ENCODE measurements at places on chromosomes 4 and X. TPM values are rescaled to one million over a fixed set of nuclear protein-coding genes. Genes with fewer than 3 reads are reported as not detected.

CXCL11 gene
- 38.4 TPM for total RNA-seq

GRCh38 chrX:70208479-70208878 lies 26.0 kb upstream of the AWAT1 start:
- no peak for DNase-seq

DNA sequence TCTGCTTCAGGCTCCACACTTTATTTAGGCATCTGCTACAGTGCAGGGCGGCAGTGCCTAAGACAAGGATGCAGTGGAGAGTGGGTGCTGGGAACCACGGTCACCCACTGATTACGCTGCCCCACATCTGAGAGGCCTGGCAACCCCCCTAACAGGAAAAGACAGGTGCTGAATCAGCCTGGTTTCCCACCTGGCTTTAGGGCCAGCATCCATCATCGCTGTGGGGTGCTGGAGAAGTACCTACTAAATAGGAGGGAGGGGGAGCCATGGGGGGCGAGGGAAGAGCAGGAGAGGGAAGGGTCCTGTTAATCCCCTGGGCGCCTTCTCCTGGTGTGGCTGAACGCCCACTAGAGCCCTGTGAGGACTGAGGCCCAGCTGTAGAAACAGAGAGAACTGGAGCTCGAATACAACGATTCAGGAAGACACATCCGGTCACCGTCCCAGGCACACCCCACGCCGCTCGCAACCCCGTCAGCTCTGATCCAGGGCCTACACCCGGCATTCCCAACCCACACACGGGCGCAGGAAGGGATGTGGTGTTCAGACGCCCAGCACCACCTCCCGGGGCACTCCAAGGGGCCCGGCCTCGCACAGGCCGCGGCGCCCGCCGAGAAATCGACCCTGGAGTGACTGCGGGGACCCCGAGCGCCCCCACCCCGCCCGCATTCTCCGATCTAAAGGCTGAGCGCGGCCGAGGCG lies 554 bp downstream of the DCTD start:
- peak; percentile 32 for DNase-seq

DNA sequence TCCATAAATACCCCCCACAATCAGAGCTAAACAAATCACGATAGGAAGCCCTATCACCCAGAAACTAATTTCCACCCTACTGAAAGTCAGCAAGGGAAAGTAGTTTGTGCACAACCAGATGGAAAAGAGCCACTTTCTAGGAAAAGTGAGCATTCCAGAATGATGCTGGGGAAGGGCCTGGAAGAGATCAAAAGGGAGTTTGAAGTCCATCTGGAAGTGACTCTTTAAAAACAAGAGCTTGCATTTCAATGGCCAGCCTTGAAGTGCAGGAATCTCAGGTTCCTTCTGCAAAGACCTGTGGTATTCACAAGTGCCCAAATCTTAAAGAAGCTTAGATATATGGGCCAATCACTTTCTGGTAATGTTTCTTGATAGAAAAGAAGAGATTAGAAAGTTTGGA lies 97.0 kb upstream of the LDB2 start:
- DNase-seq: no peak

DNA sequence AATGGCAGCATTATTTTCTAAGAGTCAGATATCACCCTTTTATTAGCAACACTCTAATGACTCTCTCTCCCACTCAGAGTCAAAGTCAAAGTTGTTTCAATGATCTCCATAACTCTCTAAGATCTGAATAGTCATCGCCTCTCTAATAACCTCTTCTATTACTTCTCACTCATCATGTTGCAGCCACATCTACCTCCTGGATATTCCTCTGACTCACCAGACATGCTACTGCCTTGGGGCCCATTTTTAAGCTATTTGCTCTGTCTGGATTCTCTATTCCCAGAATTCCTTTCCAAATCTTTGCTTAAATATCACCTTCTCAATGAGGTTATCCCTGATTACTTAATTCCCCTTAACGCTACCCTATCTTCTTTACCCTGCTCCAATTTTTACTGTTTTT lies 391.8 kb upstream of the MAGEB16 start:
- no peak for DNase-seq

DNA sequence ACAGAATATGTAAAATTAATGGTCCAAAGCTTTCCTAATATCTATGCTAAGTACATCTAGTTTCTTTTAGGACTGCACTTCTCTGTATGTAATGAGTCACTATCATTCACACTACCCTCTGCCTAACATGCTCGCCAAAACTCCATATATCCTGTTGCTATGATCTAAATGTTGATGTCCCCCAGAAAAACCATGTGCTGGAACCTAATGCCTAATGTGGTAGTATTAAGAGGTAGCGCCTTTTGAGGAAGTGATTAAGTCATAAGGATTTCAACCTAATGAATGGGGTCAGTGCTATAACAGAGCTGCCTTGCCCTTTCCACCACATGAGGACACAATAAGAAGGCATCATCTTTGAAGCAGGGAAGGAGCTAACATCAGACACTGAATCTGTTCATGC lies 34.9 kb upstream of the NFKB1 start:
- no peak for DNase-seq

DNA sequence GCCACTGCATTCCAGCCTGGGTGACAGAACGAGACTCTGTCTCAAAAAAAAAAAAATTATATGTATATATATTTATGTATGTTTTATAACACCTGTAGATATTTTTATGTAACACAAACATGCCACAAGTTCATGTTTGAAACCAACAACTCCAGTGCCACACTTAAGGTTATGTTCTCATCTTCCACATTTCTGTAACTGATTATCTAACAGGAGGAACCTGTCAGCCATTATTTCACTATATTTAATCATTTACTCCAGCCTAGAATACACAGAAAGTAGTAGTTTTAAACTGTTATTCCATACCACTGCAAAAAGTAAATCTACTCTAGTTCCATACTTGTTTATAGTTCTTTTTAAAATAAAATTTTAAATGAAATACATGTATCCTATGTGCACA lies 32.3 kb downstream of the MCUB start:
- no peak for DNase-seq

PDLIM3 gene
- total RNA-seq: 0.51 TPM

SATL1 gene
- not detected for total RNA-seq

DNA sequence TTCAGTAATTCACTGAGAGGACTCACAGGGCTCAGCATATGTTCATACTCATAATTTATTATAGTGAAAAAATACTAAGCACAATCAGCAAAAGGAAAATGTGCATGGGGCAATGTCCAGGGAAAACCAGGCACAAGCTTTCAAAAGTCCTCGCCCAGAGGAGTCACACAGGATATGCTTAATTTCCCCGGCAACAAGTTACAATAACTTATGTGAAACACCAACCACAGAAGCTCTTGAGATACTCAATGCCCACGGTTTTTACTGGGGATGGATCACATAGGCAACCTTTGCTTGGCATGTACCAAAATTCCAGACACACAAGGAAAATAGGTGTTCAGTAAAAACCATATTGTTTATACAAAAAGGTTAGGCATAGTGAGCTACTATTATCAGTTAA lies 38.5 kb upstream of the STPG2 start:
- no peak for DNase-seq

- DNase-seq: no peak
These were observed 98.6 kb downstream of the MGST2 start for GRCh38 chr4:139764182-139764581.

HMX1 gene
- total RNA-seq: not detected

RAB33A gene
- not detected for total RNA-seq
